ENCODE measurements at places on chromosomes 12 and 14.
A peak's percentile ranks its signal among the peaks of the same experiment; 100 is the strongest.

GRCh38 chr12:108594-108993 is 42.0 kb downstream of the IQSEC3 start:
- DNase-seq = no peak

DNA sequence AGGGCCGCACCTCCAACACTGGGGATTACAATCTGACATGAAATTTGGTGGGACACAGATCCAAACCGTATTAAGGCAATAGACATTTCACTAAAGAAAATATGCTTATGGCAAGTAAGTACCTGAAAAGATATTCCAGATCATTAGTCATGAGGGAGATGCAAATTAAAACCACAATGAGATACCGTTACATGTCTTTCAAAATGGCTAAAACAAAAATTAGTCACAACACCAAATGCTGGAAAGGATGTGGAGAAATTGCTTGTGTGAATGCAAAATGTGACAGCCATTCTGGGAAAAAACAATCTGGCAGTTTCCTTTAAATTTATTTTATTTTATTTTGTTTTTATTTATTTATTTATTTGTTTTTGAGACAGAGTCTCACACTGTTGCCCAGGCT is 82.3 kb upstream of the PTGDR start:
- peak; percentile 2 for DNase-seq

- peak; percentile 77 for DNase-seq
Measured at GRCh38 chr14:29927376-29928116, at the start of gene PRKD1. TSS of gene PRKD1 (minus strand) at chr14:29927847.

DNA sequence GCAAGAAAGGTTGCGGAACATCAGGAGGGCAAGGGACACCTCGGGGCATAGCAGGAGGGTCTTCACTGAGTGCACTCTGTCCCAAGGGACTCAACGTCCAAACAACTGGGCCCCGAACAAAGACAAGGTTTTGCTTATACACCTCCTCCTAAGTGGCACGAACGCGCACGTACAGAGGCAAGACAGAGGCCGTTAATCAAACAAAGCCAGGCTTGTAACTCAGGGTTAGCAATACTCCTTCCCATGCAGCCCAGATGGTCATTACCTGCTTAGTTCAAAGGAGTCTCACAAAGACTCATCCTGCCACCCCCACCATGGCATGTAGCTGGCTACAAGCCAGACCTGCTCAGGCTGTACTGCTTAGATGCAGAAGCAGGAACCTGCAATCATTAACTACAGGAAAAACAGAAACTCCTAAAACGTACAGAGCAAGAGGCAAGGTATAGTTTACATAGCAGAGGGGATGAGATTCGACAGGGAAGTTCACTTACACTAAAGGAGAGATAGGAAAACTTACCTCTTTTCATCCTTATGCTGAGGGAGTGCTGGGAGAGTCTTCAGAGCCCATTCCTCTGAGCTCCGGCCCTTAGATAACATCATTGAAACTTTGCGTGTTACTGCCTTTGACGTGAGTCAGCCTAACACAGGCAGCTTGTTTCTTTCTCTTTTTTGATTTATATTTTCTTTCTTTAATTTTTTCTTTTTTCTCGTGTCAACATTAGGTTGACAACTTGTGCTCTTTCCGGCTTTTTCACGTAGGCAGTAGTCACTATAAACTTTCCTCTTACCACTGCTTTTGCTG is 1319.1 kb downstream of the TMEM121 start:
- no peak for DNase-seq

DNA sequence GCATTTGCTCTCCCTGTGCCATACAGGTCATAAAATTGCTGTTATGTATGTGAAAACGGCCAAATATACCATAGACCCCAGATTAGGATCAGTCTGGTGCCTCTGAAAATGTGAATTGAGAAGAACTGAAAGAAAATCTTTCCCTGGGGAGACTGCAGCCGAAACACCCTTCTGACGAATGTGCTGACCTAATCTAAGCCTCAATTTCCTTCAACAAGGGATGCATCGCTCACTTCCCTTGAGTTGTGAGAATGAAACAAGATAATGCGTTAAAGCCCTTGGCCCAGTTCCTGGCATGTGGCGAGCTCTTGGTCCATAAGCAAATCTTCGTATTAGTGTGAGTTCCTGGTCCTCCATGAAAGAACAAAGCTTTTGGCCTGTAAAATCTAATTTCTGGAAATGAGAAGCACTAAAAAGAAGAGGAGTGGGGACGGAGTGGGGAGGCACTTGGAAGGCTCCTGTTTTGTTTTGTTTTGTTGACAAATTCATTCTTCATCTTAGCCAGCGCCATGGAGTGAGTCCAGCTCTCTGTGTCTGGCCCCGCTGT is 49.5 kb upstream of the RTRAF start:
- DNase-seq = peak; percentile 25

- no peak for DNase-seq
Measured at GRCh38 chr14:75491376-75491978, 30.8 kb upstream of the BATF start.

- DNase-seq = no peak
Measured at GRCh38 chr14:100271247-100271939, 32.4 kb downstream of the YY1 start.

DNA sequence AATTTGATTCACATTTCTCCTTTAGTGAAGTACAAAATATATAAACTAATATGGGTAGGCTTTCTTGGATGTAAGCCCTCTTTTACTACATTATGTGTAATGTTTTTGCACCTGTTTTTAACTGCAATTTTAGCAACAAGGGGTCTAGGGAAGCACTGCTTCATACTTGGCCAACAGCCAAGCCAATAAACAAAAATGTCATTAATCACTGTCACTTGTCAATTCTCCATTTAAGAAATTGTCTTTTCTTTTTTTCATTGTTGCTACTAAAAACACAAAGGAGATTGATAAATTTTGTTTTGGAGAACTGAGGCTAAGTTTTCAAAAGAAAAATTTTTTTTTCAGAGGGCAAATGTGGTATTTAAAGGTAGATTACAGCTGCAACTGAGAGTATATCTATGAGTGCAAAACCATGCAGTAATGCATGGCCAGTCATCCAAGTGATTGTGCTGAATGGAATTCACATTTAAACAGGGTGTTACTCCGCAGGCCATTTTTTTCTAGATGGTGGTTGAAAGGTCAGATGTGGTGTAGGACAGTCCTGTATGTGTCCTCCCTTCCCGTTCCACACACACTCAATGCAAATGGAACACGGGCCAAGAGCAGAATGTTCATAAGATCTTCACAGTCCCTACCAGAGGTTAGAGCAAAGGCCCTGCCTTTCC is 503.0 kb upstream of the LMO3 start:
- DNase-seq = no peak

DNA sequence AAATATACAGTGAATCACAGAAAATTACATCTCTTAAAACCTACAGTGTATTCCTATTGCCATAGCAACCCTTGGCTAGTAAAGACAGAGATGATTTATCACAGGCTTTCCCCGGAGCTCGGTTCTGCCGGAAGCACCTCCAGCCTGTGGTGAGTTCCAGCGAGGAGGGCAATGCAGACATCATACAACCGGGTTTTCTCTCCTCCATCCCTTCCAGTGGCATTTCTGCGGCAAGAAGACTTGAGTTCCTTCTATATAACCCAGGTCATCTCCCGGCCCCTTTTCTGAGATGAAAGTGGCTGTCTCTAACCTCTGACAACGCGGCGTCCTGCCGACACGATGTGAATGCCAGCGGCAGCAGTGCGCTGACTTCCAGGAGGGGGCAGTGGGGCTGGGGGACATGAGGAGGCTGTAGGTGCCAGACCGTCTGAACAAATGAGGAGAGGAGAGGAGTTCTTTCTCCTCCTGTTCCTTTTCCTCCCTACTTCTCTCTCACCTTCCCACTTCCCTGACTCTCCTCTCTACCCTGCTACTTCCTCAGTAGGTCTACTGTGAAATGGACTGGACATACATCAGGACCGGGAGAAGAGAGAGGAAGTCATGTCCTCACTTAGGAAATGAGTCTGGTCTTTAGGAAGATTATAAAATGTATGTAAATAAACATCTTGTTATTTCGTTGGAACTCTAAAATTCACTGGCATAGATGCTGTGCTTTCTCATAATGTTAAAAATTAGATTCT is 68.6 kb upstream of the MAX start:
- peak; percentile 87 for DNase-seq

- no peak for DNase-seq
Measured at GRCh38 chr12:101850199-101850598, 19.4 kb upstream of the GNPTAB start.

- no peak for DNase-seq
Measured at GRCh38 chr14:69299286-69300035, 39.5 kb downstream of the GALNT16 start.

GRCh38 chr12:93804392-93805179 is 127.4 kb downstream of the CRADD start:
- peak; percentile 90 for DNase-seq

DNA sequence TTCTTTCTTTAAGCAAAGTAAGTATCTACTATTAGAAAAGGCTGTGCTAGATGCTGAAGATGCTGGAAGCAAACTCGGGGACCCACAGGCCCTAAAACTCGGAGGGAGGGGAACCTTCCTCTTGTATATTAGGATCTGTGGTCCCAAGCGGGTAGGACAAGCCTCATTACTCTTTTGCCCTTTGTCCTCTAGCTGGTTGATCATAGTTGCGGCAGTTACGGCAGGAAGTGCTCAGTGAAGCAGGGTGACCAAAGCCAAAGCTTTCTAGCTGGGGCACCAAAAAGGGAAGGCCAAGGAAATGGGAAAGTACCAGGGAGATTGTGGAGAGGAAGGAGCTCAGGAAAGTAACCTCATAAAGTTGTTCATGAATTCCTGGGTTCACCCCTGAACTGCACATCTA is 76.3 kb downstream of the SCFD1 start:
- DNase-seq = no peak

- no peak for DNase-seq
Measured at GRCh38 chr14:104738375-104739019, 14.4 kb upstream of the SIVA1 start.

DNA sequence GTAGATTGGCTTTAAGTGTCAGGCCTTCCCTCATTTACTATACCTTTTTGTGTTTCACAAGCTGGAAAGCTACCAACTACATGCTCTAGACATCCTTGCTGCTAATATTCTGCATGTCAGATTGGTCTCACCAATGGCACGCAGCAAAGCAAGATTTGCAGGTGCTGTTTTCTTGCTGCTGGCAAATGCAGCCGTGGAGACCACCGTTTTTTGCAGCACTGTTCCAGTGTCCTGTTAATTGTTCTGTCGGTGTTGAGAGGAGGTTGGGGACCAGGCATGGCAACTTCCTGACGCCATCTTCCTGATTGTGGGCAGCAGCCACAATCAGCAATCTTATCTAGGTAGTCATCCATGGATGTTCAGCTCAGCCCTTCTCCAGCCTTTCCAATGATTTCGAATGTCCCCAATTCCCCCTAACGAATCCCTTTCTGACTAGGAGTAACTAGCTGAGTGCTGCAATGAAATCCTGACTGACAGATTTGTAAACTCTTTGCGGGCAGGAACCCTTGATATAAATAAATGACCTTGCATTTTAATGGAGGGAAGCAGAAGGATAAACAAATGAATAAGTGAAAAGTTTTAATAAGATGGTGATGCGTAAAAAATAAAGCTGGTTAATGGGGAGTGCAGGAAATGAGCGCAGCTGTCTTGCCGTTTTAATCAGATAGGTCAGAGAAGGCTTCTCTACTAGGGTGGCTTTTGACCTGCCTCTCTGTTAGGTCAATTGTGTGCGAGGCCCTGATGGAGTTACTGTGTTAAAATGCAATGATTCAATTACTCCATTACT is 574 bp upstream of the CRADD start:
- no peak for DNase-seq

DNA sequence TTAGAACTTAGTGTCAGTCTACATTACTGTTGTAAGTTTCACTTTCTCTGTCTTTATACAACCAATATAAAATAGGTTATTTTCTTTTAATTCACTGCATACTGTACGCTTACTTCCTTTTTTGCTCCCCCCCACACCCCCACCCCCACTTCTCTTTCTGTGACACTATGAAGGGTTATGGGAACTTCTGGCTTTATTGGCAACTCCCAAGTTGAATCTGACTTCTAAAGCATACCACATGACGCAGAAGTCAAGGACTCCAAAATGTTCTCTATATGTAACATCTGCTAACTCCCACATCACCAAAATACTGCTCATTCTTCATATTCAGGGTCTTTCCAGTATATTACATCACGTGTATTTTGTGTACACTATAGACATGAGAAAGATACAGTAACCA is 81.2 kb upstream of the ATXN7L3B start:
- DNase-seq = no peak

GRCh38 chr14:42950363-42950762 is 1343.7 kb downstream of the LRFN5 start:
- DNase-seq = no peak

DNA sequence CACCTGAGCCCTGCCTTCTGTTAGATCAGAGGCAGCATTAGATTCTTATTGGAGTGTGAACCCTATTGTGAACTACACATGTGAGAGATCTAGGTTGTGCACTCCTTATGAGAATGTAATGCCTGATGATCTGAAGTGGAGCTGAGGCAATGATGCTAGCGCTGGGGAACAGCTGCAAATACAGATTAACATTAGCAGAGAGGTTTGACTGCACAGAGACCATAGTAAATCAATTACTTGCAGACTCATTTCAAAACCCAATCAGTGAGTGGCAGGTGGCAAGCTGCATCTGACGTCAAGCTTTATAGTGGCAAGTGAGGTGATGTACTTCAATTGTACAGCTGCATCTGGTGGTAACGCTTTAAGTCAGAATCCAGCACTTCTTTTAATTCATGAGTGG is 141.6 kb downstream of the GPHN start:
- DNase-seq = no peak

DNA sequence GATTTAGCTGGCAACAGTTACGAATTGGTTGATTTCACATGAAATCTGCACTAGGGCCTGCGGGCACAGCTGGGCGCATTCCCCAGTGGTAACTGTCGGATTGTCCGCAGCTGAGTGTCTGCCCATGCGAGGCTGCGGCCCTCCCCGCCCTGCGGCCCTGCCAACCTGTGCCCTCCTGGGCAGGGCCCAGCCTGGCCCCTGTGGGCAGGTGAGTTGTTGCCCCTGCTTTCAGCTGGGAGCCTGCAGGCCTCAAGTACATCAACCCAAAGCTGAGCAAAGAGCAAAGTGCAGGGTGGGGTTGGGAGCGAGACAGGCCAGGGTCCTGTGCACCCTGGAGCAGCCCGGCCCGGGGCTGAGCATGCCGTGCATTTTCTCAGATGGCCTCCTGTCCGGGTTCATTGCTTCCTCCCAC is 89.1 kb downstream of the ADGRD1 start:
- DNase-seq = no peak

DNA sequence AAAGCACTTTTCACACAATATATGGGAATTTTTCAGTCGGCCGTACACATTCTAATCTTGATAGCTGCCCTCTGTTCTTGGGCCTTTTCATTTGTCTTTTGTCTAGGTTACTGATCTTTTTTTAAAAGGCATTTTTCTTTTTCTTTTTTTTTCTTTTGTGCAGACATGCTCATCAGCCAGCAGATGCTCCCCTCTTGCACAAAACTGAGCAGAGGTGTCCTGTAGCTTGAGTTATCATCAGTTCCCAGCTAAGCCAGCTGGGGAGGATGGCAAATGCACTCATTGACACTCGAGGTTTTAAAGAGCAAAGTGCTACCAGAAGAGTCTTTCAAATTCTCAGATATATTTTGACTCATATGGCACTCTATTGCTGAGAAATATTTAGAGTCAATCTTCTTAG is 913.9 kb upstream of the SEL1L start:
- no peak for DNase-seq
